ENCODE measurements at places on chromosomes 6 and 20.

DNA sequence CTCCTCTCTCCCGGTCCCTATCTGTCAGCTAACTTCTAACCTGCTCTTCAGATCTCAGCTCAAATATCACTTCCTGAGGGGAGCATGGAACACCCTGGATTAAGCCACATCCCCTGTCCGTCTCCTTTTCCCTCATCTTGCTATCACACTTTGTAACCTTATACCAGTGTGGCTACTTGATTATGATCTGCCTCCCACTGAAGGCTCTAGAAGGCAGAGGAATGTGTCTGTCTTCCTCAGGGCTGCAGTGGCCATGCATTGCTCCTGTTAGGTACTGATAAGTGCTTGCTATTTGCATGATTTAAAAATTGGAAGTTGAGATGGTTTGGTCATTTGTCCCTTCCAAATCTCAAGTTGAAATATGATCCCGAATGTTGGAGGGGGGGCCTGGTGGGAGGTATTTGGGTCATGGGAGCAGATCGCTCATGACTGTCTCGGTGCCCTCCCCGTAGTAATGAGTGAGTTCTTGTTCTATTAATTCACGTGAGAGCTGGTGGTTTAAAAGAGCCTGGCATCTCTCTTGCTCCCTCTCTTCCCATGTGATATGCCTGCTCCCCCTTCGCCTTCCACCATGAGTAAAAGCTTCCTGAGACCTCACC lies 71.4 kb downstream of the PLCB4 start:
- peak; percentile 41 for DNase-seq

DNA sequence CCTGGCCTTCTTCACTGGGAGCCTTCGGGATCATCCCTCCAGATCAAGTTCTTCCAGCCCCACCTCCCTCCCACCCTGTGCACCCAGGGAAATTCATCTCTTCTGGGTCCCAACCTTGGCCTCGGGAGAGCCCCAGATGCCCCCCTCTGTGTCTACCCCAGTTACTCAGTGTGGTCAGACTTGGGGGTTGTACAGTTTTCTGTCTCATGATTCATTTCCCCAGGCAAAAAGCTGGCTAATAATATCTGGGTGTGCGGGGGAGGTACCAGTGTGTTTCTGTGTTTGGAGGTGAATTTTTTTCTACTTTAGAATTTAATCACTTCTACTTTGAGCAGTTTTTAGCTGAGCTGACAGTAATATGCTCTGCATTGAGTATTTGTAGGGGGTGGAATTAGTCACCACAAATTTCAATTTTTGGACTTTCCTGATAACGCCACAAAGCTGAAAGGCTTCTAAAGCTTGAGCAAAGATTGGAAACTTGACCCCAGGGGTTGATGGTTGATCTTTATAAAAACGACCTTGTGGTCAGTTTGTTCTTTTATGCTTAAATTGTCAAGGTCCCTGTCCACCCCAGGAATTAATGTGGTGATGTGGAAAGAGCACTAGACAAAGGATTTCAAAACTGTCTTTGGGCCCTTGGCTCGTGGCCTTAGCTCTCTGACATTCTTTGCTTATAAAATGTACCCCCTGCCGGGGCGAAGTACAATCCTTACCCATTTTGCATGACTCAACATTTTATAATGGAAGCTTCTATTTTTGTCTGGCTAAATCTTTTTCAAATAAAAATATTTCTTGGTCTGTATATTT lies 284.7 kb upstream of the TAB2 start:
- DNase-seq = no peak

GRCh38 chr20:24084281-24084680 lies 95.7 kb upstream of the GGTLC1 start:
- no peak for DNase-seq

DNA sequence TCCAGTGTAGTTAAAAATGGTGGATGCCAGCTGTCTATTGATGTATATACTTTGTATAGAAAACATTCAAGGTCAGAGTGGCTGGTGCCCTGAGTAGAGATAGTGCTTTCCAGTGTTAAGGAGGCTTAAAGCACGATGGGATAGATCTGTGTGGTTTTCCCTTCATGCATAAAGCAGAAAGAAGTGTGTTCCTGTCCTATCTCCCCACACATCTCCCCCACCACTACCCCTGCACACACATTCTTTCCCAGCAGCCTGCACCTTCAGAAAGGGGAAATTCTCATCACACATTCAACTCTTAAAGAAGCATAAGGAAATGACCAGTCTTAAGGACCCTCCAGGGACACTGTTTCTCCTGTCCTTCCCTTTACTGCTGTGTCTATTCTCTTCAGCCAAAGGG lies 221.7 kb upstream of the TAB2 start:
- DNase-seq = no peak

GRCh38 chr6:142648036-142648451 lies 296.9 kb downstream of the HIVEP2 start:
- no peak for DNase-seq

DNA sequence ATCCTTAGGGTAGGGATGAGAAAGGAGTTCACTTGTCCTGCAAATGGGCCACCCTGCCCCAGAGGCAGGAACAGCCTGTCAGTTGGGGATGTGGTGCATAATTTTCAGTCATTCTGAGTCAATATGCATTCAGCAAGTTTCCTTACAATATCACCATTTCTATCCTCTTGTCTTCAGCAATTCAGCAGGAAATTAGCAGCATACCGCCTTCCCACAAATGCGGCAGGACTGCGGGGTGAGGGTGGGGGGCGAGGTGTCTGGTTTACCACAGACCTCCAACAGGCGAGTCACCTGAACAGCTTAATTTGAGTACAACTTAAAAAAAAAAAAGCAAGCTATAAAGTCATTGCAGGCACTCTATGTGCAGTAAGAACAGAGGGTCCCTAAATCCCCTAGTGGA lies 126.8 kb downstream of the MAP3K7 start:
- no peak for DNase-seq

- no peak for DNase-seq
Measured at GRCh38 chr6:163694988-163695398, 280.5 kb downstream of the QKI start.

GRCh38 chr6:1614448-1615150 lies 4.9 kb downstream of the FOXC1 start:
- DNase-seq = peak; percentile 68

DNA sequence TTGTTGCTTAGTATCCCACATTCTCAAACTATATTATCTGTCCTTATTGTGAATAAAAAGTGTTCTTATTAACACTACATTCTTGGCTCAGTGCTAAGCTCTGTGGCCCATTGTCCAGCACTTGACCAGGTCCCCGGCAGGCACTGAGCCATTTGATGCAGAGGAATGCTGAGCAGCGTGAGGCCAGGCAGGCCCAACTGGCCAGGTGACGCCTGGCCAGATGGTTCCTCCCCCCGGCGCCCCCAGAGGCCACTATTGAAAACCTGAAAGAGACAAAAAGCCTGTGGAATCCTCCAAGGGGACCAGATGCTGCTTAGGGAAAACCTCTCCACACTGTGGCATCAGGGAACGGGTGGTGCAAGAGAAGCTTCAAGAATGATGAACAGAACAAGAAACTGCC lies 597.5 kb upstream of the JAG1 start:
- DNase-seq = no peak

- no peak for DNase-seq
Measured at GRCh38 chr6:145309842-145310535, 425.3 kb downstream of the EPM2A start.

DNA sequence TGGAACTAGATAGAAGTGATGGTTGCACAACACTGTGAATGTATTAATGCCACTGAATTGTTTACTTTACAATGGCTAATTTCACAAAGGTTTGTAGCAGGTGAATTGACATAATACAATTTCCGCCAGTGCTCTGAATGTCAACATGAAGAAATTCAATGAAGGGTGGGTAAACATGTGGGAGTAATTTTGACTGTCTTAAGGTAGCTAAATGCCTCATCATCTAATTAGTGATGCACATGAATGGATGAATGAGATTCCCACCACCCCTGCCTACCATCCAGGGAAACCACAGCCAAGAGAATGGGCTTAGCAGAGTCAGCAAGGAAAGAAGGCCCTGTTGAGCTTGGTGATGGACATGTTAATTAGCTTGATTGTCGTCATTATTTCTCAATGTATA lies 275.3 kb downstream of the ALDH8A1 start:
- DNase-seq = no peak

DNA sequence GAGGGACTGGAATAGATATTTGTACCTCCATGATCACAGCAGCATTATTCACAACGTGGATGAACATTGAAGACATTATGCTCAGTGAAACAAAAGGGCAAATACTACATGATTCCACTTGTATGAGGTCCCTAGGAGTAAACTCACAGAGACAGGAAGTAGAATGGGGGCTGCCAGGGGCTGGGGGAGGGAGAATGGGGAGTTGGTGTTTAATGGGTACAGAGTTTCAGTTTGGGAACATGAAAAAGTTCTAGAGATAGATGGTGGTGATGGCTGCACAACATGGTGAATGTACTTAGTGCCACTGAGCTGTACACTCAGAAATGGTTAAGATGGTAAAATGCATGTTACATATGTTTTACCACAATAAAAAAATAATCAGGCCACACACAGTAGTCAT lies 164.3 kb upstream of the RREB1 start:
- no peak for DNase-seq

GRCh38 chr20:25541676-25542075 lies 43.7 kb downstream of the NINL start:
- no peak for DNase-seq

- no peak for DNase-seq
Measured at GRCh38 chr6:148967541-148967956, 220.7 kb downstream of the UST start.

DNA sequence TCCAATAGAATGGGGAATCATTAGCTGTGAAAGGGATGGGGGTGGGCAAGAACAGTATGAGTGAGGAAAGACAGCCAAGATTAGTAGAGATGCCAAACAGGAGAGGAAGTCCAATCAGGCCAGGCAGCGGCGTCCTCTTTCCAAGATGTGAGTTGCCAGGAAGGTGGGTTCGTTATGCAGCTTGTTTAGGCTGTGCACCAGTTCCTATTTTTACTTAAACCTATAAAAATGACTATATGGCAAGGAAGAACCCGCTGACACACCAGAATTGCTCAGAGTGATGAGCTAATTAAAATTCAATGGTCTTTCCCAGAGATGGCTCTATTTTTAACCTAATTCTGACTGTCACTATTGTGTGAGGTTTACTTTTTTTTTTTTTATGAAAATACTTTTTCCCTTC lies 88.2 kb downstream of the SLC22A23 start:
- no peak for DNase-seq

GRCh38 chr20:23856226-23856625 lies 23.3 kb downstream of the CST5 start:
- DNase-seq = no peak

GRCh38 chr20:48623176-48623905 lies 204.5 kb downstream of the PREX1 start:
- no peak for DNase-seq

DNA sequence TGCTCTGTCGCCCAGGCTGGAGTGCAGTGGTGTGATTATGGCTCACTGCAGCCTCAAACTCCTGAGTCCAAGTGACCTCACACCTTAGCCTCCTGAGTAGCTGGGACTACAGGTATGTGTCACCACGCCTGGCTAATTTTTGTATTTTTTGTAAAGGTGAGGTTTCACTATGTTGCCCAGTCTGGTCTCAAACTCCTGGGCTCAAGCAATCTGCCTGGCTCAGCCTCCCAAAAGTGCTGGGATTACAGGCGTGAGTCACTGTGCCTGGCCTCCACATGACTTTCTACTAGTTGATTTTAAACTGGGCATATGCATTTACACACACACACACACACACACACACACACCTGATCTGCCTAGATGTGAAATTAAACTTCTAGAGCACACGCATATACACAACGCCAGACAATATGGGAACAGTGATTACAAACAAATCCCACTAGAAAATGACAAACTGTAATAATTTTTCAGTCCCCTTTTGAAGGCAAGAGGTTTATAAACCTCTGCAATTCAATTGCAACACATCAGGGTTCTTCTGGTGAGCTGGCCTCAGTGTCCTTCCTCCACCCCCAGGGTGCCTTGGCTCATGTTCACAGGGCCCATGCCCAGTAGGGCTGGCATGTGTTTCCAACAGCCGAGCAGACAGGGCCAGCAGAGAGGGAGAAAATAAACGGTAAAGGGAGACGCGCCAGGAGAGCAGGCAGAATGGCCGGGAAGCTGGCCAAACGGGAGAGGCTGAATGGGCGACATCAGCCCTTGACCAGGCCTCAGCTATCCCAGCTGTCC lies 31.2 kb downstream of the PARD6B start:
- peak; percentile 85 for DNase-seq

- no peak for DNase-seq
Measured at GRCh38 chr20:20023395-20023794, 6.2 kb downstream of the NAA20 start.

GRCh38 chr6:38452816-38453660 lies 186.7 kb downstream of the BTBD9 start:
- DNase-seq = peak; percentile 5

DNA sequence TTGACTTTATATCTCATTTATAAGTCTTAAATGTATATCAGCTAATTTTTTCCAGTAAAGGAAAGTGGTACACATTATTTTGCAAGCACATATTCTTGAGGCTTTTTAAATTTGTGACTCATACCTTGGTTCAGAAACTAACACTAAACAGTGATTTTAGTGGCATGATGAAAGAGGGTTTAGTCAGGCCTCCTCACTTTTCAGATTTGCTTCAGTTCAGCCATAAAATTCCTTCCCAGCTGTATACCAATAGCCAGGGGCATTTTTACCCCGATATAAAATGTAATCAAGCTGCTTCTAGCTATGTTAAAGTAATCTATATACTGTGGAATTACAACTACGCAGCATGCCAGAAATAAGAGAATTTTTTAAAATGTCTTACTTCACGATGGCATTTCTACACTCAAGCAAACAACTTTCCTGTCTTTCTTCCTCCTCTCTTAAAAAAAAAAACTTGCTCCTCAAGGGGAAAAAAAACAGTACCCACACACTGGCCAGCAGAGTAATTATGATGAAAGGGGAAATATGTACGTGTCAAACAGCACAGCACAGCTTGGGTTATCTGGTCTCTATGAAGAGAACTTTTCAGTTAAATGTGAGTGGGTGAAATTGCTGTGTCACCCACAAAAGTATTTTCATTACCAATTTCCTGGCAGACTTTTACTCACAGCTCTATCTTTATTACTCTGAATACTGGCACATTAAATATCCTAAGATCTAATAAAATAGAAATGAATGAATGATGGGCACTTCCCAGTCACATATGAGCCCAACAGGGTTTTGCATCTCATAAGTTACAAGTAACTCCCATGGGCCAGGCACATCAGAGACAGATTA lies 244.8 kb upstream of the TENT5A start:
- no peak for DNase-seq

GRCh38 chr20:61896058-61896961 lies 169.4 kb downstream of the TAF4 start:
- no peak for DNase-seq

- DNase-seq = no peak
Measured at GRCh38 chr6:21893793-21894192, 300.2 kb downstream of the SOX4 start.
